Stimulated activated CD8-positive, alpha-beta memory T cell treated with anti-CD3 and anti-CD28 coated beads, Interleukin-7, amount 100 ng/mL, for 1 hour (primary cell): ENCODE measurements at places on chromosomes 3 and 15.

DNA sequence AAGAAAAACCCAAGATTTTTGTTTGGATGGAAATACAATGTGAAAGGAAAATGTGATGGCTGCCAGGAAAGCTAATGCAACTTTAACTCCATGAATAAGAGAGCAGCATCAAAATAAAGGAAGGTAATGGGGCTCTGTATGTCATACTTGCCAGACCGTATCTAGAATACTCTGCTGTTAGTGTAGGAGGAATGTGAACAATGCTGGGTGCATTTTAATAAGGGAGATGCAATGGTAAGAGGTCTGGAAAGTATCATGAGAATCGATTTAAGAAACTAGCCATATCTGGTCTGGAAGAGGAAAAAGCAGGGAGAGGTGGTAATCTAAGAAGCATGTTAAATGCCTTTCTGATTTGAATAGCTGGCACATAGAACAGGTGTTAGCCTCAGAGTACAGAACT is 239.6 kb downstream of the GBE1 start:
- DNase-seq: no peak

DNA sequence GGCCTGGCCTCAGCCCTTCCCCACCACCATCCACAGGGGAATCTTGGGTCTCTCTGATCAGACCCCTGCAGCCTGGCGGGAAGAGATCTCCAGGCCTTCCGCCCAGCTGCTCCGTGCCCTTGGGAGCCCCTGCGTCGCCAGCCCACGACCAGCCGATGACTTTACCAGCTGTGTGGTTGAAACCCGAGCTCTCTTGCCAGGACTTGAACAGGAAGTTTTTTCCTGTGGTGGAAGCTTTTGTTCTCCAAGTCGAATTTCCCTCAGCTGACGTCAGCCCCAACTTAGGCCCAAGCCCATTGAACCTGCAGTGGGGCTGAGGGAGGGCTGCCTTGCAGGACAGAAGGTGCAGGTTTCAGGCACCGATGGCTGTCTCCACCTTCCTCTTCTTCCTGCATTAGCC is 51.7 kb upstream of the SMAD3 start:
- DNase-seq: no peak

GRCh38 chr3:144112437-144112836 is 140.8 kb downstream of the DIPK2A start:
- no peak for DNase-seq

DNA sequence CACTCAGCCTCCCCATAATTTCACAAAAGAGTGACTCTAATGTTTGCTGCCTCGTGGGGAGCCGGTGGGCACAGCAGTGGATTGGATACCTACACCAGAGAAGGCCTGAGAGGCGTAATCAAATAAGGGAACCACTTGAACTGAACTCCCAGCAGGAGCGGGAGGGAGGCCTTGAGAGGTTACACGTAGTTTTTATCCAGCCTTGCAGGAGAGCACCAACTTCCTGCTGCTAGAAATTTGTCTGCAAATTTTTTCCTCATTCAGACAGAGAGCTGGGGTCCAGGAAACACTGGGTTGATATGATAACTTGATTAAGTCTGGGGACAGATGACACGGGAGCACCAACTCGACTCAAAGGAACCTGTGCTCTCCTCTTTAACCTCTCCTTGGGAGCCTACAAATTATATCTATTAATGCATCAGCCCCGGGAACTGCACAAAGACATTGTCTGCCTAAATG is 69.8 kb downstream of the HES1 start:
- no peak for DNase-seq

GRCh38 chr3:108610651-108611050 is 21.1 kb downstream of the DZIP3 start:
- no peak for DNase-seq

- no peak for DNase-seq
Measured at GRCh38 chr3:147244397-147244796, 161.9 kb downstream of the ZIC4 start.

DNA sequence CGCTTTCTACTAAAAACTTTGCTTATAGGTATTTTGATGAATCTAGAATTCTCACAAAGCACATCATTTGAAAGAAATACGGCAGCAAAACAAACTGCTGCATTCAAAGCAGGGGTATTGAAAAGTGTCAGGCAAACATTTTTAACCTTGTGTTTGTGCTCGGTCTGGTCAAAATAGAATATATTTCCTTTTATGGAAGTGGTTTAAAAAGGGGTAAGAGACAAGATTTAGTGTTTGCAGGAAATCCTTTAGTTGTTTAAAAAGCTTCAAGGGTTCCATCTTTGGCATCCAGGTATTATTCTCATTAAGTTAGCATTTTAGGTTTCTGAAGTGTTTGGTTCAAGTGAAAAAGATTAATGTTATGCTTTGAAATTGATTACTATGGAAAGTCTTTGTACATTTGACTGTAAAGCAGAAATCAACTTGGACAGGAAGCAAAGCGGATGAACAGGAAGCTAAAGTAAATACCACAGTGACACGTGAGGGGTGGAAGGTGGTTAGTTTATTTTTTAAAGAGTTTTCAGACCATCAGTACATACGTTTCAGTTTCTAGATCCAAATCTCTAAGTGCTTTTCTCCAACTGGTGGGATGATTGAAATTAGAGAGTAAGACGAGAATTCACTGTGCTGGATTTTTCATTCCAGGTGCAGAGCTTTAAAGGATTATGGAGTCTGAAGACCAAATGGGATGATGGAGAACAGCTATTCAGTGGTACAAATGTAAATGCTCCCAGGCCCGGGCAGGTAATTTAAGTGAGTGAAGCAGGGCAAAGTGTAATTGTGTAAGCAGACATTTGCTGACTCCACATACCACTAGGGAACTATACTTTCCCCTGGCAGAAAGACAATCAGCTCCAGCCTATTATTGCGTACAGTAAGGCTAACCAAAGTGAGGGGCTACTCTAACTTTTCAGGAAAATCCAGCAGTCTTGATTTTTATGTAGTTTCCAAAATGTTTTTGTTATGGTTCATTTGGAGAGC is 341.8 kb upstream of the TBL1XR1 start:
- DNase-seq: no peak

DNA sequence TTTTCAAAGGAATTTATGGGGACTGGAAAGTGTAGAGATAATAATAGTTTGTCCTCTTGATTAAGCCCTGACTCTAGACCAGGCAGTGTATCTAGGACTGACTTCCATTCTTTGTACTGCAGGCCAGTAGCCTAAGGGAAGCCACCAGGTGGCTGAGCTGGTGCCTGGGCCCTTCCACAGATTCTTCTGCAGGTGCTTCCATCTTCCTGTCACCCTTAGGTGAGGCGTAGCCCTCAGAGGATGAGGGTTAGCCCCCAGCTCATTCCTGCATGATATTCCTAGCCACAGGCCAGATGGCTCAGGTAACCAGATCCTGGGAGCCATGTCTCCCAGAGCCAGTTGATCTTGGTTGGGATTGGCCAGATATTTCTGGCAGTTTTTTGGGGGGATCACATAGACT is 169.0 kb upstream of the IL12A start:
- DNase-seq: no peak

GRCh38 chr3:146502887-146503460 is 33.6 kb upstream of the PLSCR2 start:
- no peak for DNase-seq

DNA sequence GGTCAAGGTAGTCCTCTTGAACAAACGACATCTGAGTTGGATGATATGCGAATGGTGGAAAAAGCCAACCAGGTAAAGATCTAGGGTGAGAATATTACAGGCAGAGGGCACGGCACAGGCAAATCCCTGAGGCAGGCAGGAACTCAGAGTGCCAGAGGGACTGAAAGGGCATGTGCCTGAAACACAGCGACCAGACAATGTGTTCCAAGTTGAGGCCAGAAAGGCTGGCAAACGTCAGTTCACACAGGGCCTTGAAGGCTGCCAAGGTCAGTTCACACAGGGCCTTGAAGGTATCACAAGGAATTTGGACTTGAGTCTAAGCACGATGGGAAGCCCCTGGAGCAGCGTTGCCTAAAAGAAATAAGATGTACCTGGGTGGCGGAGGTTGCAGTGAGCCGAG is 20.1 kb downstream of the HES1 start:
- no peak for DNase-seq

DNA sequence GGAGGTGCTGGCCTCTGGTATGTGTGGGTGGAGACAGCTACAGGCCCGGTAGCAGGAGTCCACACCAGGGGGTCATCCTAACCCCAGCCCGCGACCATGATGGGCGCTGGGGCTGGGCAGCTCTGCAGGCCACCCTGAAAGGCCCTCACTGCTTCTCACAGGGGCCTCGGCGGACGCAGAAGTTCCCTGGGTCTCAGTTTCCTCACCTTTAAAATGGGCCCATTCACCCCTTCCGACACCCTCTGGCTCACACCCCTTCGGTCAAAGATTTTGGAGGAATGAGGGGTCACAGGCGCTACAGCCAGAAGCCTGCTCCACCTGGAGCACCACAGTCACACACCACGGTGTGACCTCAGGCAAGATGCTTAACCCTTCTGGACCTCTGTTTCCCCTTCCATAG is 8.0 kb downstream of the PLXND1 start:
- no peak for DNase-seq

DNA sequence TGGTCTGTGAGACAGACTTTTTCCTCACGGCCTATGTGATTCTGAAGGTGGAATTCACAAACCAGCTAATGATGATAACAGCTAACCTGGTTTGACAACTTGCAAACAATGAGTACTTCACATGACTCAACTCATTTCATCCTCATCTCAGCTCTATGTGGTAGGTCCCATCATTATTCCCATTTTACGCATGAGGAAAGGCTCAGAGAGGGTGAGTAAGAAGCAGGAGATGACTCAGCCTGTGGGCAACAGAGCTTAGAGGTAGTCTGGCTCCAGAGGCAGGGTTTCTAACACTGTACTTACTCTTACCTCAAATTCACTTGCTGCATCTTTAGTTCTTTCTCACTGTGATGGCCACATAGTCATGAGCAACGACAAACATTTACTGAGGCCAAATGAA is 25.8 kb upstream of the PSMD6 start:
- no peak for DNase-seq

DNA sequence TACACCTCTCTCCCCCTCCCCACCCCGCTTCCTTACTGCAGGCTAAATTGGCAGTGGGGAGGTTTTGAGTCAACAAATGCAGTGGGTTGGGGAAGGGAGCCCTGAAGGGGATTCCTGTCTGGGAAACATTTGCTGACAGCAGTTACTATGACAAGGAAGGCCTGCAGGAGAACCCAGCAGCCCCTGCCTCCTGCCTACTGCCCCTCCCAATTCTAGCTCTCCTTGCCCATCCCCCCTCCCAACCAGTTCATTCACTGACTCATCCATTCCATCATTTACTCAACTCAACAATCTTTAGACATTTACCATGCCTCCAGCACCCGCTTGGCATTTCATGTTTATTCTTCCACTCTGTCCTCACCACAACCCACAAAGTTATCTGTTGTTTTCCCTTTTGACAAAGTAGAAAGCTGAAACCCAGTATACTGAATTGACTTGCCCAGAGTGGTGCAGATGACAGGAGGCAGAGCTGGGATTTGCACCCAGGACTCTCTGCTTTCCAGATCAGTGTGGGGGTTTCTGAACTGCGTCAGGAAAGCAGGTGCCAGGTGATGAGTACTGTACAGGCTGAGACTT is 75.0 kb downstream of the MAGEF1 start:
- DNase-seq: no peak

- no peak for DNase-seq
Measured at GRCh38 chr15:79743032-79743431, 153.8 kb downstream of the MTHFS start.

DNA sequence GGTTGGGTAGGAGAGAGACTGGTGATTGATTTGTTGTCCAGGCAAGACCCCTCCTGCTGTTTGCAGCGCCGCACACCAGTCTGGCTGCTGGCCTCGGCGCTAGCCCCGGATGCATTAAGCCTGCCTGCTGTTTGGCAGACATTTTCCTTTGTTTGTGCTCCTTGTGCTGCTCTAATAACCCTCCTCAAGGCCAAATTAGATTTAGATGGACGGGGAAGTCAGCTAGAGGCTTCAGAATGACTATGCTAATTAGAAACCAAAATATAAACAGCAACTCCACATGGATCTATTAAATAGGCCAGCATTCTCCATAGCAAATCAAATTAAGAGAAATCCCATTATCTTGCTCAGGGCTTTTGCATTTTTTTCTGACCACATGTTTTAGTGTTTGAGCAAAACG is 445.2 kb downstream of the SQOR start:
- DNase-seq: no peak

DNA sequence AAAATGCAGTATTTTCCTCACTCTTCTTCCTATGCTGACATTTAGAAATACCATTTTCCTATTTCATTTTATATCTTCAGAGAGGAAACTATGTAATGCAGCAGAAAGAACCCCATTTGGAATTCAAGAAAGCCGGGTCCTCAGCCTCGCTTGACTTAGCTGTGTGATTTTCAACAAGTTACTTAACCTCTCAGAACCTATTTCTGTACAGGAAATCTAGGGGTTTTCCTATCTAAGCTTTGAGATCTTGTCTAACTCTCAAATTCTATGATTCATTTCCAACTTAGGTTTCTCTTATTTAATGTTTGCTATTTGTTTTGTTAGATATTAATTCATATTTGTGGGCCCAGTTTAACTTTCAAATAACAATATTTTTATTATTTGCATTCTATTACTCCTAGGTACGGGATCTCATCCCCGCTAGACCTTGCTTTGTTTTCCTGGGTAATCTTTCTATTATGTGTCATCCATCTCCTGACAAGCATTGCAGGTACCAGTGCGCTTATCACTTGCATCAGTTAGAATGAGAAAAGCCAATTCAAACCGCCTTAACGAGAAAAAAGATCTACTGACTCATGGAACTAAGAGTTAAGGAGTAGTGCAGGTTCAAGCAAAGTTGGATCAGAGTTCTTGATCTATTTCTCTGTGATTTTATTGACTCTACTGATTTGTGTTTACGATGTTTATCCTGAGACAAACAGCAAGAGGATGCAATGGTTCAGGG is 70.6 kb upstream of the BHLHE40 start:
- DNase-seq: no peak

GRCh38 chr3:114328345-114328744 is 34.5 kb downstream of the TIGIT start:
- DNase-seq: no peak

DNA sequence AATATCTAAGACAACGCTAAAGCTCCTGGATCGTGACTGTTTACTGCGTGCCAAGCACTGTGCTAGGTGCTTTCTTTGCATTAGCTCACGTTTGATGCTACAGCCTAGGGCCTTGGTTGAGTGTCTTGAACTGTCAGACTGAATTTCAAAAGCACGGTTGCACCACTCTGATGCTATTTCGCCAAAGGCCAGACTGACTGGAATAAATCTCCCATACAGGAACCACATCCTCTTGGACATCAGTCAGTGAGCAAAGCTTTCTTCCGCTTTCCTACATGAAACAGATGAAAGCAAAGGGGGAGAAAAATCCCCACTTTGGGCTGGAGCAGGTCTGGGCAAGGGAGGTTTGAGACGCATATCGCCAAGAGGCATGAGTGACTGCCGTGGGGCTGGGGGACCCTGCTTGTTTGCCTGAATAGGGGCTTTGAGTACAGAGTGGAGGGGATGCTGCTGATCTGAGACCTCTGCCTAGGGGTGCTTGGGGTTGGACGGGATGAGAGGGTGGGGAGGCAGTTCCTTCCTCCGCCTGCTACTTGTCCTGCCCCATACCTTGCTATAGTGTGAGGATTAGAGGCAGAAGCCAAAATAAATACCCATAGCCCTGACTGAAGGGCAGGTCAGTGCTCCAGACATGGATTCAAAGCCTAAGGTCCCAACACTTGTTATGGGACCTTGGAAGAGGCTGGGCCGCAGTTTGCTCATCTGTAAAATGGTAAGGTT is 5.3 kb downstream of the FGD5 start:
- no peak for DNase-seq
